Osteocyte (in vitro differentiated cells): ENCODE measurements at places on chromosomes 2 and 18. TPM values are rescaled to one million over a fixed set of nuclear protein-coding genes. Genes with fewer than 3 reads are reported as not detected.

DNA sequence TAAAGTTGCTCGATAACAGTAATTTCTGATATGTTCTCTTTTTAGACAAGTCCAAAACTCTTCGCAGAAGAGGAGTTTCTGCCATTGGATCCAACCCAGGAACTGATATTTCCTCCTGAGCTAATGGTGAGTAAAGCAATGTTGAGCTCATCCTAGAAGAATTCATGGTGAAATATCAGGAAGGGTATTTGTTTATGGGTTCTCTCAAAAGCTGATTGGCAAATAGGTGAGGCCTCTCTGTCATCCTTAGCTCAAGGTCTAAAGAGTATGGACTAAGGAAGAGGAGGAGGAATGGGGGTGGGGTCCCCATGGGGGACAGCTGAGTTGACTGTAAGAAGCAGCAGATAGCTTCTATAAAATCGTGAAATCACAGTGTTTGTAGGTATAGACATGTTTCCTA lies 18.2 kb downstream of the AOX1 start:
- no peak for DNase-seq

DNA sequence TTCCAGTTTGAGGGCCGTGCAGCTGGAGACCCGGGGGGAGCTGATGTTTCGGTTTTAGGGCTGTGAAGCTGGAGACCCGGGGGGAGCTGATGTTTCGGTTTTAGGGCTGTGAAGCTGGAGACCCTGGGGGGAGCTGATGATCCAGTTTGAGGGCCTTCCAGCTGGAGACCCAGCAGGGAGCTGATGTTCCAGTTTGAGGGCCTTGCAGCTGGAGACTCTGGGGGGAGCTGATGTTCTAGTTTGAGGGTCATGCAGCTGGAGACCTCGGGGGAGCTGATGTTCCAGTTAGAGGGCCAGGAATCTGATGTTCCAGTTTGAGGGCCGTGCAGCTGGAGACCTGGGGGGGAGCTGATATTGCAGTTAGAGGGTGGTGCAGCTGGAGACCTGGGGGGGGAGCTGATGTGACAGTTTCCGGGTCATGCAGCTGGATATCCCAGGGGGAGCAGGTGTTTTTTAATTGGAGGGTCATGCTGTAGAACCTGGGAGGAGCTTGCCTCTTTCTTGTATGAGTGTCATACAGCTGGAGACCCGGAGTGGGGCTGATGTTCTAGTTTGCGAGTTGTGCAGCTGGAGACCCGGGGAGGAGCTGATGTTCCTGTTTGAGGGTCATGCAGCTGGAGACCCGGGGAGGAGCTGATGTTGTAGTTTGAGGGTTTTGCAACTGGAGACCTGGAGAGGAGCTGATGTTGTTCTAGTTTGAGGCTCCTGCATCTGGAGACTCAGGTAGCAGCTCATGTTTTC lies 153.2 kb downstream of the RTP5 start:
- no peak for DNase-seq

The CCDC148 gene
- total RNA-seq, result 2.2 and 2.8 TPM in 2 replicates

GRCh38 chr18:59481436-59481835 lies 122.4 kb upstream of the LMAN1 start:
- DNase-seq, result no peak

GRCh38 chr2:86072271-86072858 lies 33.3 kb downstream of the POLR1A start:
- DNase-seq, result peak; percentile 92

DNA sequence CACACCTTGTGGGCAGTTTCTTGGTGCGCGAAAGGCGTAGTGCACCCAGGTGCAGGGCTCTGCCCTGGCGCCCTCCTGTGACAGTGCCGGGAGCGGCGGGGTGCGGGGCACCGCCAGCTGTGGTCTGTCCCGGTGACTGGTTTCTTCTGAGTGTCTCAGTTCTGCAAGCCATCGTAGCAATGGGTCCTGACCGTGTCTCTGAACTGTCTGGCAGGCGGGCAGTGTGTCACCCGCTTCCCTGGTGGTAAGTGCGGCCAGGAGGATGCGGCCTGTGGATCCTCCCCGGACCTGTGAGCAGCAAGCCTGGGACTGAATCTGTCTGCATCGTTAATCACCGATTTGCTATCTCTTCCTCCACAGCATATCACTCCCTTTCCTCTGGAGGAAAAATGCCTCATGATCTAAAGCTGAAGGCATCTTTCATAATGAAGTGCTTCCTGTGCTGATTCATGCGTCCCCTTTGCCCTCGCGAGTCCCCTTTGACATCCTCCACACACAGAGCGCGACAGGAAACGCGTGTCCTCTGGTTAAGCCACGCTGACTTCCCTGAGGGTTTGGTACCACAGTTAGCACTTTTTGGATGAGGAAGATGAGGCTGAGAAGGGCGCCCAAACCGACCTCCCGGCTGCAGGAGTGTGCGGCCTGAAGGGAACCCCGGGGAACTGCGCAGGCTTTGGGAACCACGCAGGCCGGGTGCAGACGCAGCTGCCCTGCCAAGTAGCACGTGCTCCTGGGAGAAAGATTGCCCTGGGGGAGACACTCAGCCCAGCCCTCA lies 416.0 kb upstream of the HS6ST1 start:
- peak; percentile 81 for DNase-seq

DNA sequence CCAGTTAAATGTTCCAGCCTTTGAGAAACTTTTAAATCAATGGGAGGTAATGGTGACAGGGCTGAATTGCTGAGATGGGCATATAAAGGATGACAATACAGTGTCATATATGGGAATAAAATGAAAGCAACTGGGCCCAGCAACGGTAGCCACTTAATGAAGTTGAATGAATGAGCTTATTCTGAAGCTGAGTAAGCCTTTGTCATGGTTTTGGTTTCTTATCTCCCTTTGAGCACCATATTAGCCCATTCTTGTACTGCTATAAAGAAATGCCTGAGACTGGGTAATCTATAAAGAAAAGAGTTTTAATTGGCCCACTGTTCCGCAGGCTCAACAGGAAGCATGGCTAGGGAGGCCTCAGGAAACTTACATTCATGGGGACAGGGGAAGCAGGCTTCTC lies 3.5 kb upstream of the THUMPD2 start:
- no peak for DNase-seq

GRCh38 chr2:16251511-16252225 lies 311.3 kb downstream of the MYCN start:
- DNase-seq, result peak; percentile 53

DNA sequence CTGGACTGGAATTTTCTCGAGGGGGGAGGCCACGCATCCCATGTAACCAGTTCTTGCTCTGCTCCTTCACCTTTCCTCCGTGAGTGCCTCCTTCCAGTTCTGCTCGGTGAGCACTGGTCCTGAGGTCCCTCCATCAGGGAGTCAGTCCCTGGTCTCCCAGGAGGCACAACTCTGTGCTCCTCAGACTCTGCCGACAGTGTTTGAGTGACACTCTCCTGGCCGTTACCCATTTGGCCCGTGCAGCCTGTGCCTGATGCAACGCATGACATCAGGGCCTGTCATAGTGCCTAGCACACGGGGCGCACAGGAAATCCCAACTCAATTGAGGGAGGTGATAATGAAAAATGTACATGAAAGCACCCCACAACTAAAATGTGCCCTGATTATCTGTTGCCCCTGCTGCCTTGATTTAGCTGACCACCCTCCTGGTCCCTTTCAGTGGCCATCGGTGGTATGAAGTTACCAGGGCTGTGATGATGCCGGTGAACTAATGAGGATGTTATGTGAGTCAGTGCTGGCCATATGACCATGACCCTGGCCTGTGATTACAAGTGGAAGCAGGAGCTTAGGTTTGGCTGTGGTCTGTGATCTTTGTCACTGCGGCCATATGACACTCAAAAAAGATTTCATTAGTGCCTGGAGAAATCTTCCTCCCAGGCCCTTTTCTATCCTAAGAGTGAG lies 144.6 kb downstream of the TDRD15 start:
- DNase-seq, result no peak

The SCYGR5 gene
- total RNA-seq, result not detected in 2 replicates

The CTLA4 gene
- total RNA-seq, result not detected in 2 replicates

The CCT4 gene
- 125 and 130 TPM in 2 replicates for total RNA-seq

DNA sequence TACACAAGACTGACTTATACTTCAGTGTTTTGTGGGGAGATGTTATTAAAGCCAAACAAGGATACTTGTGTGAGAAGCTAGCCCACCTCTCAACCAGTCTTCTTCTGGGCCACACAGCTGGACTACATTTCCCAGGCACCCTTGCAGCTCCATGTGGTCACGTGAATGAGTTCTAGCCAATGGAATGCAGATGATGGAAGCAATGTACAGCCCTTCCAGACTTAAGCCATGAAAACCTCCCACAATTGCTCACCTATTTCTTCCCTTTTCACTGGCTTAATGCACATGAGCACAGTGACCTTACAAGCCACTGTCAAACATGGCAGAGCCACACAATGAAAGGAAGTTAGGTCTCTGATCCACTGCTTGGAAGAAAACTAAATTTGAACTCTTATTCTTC lies 20.4 kb upstream of the FEZ2 start:
- DNase-seq, result no peak

- DNase-seq, result no peak
These were observed 167.1 kb downstream of the PRKCE start for GRCh38 chr2:45818591-45818990.

The SGPP2 gene
- total RNA-seq, result not detected in 2 replicates

DNA sequence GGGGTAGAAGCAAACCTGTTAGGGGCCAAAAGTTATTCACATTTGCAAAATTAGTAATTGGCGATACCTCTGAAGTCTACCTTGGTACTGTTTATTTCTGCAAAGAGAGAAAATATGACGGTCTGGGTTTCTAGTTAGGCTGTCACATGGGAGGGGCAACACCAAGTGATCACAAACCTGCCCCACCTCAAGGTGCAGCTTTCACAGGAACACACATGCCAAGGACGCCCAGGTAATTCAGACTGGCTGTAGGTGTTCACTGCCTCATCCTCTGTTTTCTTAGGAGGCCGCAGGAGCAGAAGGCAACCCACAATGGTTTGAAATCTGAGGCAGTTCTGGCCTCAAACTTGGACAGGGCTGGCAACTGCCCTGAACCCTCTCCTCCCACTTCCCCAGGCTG lies 56.2 kb downstream of the STPG4 start:
- DNase-seq, result no peak

GRCh38 chr2:231925303-231926179 lies 655 bp downstream of the NPPC start:
- DNase-seq, result peak; percentile 95

DNA sequence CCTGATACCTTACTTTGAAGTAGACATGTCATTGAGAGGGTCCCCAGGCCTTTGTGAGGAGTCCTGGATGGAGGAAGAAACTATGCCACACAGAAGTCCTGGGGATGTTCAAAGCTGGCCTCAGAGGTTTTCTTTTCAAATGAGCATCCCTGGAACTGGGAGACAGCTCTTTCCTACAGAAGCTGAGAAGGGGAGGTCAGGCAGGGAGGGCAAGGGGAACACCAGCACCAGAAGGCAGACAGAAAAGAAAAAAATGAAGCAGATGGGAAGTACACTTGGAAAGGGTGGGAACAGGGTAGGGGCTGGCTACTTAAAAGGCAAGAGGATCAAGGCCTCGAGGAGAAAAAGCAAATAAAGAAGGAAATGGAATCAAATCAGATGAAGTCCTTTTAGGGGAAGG lies 120.0 kb downstream of the FMNL2 start:
- no peak for DNase-seq

DNA sequence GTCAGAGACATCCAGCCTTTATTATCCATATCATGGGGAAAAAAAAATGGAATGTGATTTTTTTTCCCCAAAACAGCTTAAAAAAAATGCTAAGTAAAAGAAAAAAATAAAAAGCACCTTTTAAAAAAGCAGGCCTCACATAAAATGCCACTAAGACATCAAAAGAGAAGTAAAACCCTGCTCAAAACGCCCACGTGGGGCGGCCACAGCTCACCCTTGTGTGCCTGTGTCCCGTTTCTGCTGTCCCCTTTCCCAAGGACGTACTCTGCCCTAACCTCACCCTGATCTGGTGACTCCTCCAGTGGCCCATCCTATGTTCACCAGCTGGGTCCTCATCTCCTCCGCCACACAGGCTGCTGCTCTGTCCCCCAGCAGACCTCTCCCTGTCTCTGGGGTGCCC lies 125.4 kb downstream of the NEDD4L start:
- peak; percentile 42 for DNase-seq

DNA sequence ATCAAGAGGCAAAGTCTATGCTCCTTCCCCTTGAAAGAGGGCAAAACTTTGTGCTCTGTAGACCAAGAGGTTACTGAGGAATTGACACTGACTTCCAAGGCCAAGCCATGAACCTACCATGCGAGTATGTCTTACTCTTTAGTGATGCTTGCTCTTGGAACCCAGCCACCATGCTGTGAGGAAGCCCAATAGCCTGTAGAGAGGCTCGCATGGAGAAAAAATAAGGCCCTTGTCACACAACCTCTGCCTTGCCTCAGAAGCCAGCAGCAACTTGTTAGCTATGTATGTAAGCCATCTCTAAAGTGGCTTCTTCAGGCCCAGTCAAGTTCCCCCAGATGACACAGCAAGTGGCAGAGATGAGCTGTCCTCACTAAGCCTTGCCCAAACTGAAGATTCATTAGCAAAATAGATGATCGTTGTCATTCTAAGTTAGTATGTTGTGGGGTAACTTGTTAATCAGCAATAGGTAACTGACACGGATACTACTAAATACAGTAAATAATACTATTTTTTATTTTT lies 66.1 kb upstream of the RGPD5 start:
- DNase-seq, result peak; percentile 54

DNA sequence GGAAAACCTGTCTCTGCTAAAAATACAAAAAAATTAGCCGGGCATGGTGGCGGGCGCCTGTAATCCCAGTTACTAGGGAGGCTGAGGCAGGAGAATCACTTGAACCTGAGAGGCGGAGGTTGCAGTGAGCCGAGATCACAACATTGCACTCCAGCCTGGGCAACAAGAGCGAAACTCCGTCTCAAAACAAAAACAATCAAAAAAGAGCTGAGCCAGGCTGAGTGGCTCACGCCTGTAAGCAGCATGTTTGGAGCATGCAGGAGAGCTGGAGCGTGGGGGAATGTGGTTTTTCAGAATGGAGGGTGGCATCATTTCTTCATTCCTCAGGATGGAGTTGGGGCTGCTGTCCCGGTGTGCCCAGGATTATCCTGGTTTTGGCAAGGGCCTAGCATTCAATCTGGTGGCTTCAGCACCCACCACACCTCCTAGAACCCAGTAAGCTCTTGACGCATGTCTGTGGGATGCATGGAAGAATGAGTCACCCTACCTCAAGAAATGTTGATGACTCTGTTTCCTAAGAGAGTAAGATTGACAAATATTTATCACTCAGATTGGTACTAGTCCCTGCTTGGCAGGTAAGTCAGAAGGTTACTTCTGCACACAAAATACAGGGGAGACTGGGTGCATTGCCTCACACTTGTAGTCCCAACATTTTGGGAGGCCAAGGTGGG lies 90.2 kb upstream of the ODC1 start:
- DNase-seq, result no peak

GRCh38 chr2:30301551-30301950 lies 70.2 kb downstream of the LBH start:
- no peak for DNase-seq
